ENCODE measurements at places on chromosomes 12 and 14.

GRCh38 chr12:103680591-103681141 is 93.6 kb downstream of the STAB2 start:
- DNase-seq, result no peak

GRCh38 chr12:56641219-56641618 is 4.6 kb downstream of the ATP5F1B start:
- DNase-seq, result no peak

DNA sequence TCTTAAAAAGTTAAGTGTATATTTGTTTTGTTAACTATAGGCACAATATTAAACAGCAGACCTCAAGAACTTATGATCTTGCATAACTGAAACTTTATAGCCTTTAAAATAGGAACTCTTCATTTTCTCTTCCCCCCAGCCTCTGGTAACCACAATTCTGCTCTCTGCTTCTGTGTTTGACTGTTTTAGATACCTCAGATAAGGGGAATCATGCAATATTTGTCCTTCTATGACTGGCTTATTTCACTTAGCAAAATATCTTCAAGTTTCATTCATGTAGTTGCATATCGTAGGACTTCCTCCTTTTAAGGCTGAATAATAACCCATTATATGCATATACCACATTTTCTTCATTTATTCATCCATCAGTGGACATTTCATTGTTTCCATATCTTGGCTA is 131.3 kb downstream of the PTPRO start:
- DNase-seq, result no peak

DNA sequence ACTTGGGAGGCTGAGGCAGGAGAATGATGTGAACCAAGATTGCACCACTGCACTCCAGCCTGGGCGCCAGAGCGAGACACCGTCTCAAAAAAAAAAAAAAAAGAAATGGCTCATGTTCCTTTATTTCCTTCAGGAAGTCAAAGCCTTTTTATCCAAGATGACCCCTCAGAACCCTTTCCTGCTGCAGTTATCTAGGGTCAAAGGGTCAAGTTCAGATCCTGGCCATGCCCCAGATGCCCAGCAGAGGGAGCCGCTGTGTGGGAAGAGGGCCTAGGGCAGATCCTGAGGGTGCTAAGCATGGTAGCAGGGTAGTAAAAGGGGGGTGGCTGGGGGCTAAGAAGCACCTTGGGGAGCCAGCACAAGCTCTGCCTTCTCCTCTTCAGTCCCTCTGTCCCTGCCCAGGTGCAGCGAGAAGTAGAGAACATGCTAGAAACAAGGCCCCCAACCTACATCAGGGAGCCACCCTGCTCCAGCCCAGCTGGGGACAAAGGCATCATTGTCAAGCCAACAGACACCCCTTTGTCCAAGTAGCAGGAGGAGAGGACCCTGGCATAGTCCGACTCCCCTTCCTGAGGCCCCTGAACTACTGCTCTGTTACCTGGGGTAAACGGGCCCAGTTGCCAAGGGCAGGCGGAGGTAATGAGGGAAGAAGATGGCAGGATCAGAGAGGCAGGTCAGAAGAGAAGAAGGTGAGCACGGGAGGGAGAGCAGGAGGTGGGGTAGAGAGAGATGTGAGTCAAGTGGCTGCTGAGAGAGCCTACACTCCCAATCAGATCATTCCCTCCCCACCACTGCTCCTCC is 6.5 kb downstream of the NFE2 start:
- DNase-seq, result peak; percentile 72

GRCh38 chr12:83514372-83514771 is 827.7 kb downstream of the TMTC2 start:
- DNase-seq, result no peak

DNA sequence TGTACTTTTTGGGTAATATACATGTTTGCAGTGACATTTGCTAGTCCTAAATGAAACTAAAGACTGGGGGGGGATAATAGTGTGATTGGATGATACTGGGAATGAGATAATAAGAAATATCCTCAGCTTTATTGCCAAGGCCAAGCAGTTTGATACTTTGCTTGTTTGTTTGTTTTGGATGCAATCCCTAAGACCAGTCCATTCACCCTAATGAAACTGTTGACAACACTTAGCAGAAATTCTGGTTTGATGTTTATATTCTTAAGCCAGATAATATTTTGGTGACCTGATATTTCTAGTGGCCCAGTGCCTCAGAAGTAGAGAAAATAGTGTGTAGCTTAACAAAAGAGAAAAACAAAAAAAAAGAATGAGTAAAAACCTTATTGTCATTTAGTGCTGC is 1.8 kb downstream of the PHC1 start:
- no peak for DNase-seq

GRCh38 chr14:101228949-101229541 is 325.5 kb upstream of the RTL1 start:
- no peak for DNase-seq

DNA sequence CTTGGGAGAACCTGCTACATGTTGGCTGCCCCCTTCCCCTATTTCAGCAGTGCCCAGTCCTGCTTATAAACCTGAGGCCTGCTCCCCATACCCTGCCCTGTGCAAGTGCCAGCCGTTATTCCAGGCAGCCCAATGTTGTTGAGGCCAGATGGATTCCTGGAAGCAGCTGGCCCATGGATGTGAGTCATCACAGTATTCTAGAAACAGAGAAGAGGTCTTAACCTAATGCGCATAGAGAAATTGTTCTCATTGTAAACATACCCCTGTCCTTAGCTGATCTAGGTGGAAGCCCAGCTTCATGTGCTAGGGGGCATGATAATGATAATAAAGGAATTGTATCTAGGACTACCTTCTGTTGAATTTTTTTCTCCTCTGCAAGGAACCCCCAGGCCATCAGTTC is 69.7 kb downstream of the TSPAN11 start:
- DNase-seq, result no peak

DNA sequence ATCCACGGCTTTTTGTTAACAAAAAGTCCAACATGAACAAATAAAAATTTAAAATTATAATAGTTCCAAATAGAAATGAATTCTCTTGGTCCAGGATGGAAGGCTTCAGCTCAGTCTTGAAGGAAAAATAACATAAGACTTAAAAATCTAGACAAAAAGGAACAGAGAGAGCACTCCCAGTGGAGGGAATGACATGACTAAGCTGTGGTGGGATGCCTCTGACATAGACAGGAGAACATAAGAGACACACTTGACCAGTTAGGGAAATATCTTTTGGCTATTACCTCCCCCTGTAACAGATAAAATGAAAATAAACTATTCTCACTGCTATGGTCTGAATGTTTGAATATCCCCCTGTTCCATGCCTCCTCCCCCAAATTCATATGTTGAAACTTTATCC is 106.8 kb downstream of the BBS10 start:
- no peak for DNase-seq

- DNase-seq, result no peak
Measured at GRCh38 chr12:4227046-4227445, 46.5 kb upstream of the CCND2 start.

DNA sequence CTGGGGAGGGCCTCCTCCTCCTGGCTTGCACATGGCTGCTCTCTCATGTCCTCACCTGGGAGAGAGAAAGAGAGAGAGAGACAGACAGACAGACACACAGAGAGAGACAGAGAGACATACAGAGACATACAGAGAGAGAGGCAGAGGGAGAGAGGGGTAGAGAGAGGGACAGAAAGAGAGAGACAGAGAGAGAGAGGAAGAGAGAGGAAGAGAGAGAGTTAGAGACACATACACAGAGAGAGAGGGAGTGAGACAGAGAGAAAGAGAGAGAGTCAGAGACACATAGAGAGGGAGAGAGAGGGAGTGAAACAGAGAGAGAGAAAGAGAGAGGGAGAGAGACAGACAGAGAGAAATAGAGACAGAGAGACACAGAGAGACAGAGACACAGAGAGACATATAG is 103.6 kb upstream of the ESRRB start:
- no peak for DNase-seq

- DNase-seq, result no peak
Measured at GRCh38 chr14:61455351-61455750, 134.0 kb downstream of the PRKCH start.

- DNase-seq, result peak; percentile 46
Measured at GRCh38 chr12:49959685-49960473, 1.8 kb upstream of the AQP5 start.

- no peak for DNase-seq
Measured at GRCh38 chr12:127150479-127150878, 1116.5 kb upstream of the TMEM132C start.

GRCh38 chr12:52244615-52244994 is 11.6 kb downstream of the KRT7 start:
- DNase-seq, result no peak

- no peak for DNase-seq
Measured at GRCh38 chr12:12925388-12925787, 26.6 kb downstream of the GPRC5D start.

GRCh38 chr12:97063292-97063935 is 156.4 kb downstream of the NEDD1 start:
- no peak for DNase-seq

- peak; percentile 20 for DNase-seq
Measured at GRCh38 chr12:55624056-55624455, 12.6 kb upstream of the OR10P1 start.

DNA sequence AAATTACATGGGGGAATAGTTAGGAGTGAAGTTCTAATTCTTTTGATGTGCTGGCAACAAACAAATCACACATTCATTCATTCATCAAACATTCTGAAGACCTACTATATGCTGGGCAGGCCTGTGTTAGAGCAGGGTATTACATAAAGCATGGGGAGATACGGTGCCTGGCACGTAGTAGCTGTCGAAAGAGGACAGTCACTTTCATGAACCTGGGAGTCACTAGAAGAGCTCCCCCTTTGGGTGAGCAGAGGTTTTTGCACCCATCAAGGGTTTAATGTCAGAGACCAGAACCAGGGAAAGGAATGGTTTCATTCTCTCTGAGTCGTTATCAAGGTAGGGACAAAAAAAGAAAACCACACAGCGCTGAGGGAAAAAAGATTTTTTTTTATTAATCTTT is 10.0 kb downstream of the LHX5 start:
- DNase-seq, result peak; percentile 57

Measured in GM20000 (cell line).